ENCODE measurements at places on chromosomes 4 and X. TPM values are rescaled to one million over a fixed set of nuclear protein-coding genes. Genes with fewer than 3 reads are reported as not detected.

GRCh38 chr4:25767877-25768725 lies 94.7 kb downstream of the SEL1L3 start:
- DNase-seq: peak; percentile 22

- no peak for DNase-seq
Measured at GRCh38 chr4:183855323-183856190, 49.5 kb upstream of the STOX2 start.

DNA sequence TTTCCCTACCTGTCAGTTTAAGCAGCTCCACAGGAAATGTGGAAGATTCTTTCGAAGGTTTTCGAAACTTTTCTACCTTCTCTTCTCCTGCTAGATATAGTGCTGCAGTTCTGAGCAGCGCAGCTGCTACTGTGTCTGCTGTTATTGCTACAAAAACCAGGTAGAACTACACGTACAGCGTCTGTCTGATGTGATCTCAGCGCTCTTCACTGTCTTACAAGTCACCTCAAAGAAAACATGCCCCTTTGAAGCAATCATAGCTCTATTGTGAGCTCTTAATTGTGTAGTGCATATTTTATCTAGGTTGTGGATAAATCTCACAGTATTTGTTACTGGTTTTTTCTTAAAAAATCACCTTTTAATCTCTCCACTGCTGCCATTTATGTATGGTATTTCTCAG lies 147.6 kb upstream of the BMPR1B start:
- no peak for DNase-seq

DDX60 gene
- 1.4 TPM for total RNA-seq

MEPE gene
- not detected for total RNA-seq

- DNase-seq: no peak
Measured at GRCh38 chr4:25007598-25007997, 23.1 kb downstream of the LGI2 start.

DNA sequence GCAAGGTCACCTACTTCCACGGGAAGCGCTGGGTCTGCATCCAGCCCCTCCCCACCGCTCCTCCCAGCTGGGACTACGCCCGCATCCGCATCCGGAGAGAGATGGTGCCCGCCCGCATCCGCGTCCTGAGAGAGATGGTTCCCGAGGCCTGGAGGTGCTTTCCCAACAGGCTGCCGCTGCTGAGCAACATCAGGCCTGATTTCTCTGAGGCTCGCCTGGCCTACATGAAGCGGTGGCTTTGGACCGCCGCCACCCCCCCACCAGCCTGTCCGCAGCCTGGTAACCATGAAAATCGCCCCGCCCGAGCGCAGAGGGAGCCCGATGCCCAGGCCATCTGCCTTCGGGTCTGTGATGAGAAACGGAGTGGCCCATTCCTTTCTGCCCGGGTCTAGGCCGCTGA lies 18.1 kb downstream of the CLTRN start:
- DNase-seq: peak; percentile 14

- no peak for DNase-seq
Measured at GRCh38 chr4:83413676-83414075, 41.9 kb downstream of the HELQ start.

DNA sequence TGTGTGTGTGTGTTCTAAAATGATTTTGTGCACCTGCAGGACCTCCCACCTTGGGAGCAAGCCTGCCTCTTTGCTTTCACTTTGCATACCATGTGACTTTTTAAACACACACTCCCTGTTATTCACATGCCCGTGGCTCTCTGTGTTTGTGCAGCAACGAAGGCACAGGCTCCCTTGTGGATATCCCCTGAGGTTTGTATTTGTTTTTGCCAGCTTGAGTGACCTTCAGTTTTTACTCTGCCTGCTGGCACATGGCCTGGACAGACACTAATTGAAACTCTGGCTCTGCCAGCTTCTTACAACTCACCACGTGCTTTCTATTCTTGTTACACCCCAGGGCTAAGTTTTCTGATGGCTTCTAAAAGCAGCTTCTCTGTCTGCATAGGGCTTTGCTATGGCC lies 885.8 kb downstream of the SH3BGRL start:
- no peak for DNase-seq

DNA sequence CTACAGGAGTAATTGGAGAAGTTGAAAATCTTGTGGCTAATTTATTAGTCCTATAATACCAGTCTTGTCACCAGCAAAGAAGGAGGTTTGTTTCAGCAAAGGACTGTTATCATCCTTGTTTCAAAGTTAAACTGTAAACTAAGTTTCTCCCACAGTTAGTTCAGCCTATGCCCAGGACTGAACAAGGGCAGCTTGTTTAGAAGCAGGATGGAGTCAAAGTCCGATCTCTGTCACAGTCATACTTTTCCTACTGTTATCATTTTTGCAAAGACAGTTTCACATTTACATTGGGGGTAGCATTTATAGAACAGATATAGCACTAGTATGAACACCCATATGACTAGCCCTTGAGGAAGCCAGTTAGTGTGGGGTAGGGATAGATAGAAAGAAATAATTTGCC lies 46.4 kb downstream of the AKAP4 start:
- no peak for DNase-seq

ATP6AP2 gene
- total RNA-seq: 22.6 TPM

DNA sequence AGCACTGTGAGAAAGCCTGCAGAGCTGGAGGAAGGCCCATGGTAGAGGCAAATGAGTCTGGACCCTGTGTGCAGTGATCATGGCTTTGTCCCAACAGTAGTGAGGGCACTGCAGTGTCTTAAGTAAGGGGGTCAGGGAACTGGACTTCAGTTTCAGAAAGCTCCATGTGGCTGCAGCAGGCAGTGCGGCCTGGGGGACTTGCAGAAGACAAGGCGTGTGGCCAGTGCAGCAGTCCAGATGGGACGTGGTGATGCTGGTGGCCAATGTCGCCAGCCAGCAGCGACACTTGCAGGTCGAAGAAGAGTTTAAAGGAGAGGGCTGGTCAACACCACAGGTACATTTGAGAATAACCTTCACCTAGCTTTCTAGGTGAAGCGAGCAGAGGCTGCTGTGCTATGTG lies 113.4 kb downstream of the ZNF827 start:
- DNase-seq: no peak

- no peak for DNase-seq
Measured at GRCh38 chr4:85928775-85929591, 430.9 kb downstream of the MAPK10 start.

COX7B2 gene
- not detected for total RNA-seq

DNA sequence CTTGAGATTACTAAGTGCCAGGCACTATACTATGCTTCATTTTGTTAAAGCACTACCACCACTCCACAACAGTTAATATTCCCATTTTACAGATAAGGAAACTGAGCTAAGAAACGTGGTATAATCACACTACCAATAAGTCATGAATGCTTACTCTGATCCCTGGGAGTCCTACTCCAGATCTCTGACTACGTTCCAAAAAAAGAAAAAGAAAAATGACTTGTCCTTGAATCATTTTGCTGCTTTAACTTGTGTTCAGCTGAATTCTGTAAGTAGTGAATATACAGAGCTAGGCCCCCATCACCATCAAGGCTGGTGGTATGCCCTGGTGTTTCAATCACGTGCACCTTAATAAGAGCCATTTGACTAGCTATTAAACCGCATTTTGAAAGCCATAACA lies 39.4 kb downstream of the LDB2 start:
- DNase-seq: no peak

DNA sequence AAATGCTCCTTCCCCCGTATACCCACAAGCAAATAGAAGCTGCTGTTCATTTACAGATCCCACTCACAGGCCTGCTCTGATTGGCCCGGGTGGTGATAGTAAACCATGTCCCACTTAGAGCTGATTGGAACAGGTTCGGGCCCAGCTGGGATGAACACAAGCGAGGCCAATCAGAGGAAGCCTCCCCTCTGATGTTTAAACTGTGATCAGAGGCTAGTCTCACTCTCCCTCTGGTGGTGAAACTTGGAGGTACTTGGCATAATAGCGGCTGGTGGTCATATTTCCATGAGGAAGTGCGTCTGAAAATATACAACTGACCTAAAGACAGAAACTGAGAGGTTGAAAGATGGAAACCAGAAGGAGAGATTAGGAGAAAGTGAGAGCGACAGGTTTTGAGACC lies 51.5 kb upstream of the TRPC3 start:
- DNase-seq: peak; percentile 31

- no peak for DNase-seq
Measured at GRCh38 chrX:31483336-31483735, 411.5 kb upstream of the FTHL17 start.

- DNase-seq: no peak
Measured at GRCh38 chr4:37388681-37389365, 144.3 kb downstream of the NWD2 start.

DNA sequence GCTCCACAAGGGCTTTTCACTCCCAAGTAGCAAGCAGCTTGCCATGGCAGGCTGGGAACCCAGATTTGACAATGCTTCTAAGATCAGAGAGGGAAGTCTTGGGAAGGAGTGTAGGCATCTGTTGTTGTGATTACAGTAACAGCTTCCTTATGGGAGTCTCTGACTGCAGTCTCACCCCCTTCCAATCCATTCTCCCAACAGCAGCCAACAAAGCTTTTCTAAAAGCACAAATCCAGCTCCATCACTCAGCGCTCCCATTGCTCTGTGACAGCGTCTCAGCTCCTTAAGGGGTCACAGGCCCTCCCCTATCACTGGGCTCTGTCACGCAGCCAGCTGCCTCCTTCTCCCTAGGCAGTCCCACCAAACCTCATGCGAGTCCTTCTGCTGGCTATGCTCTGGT lies 7.1 kb downstream of the IGFBP7 start:
- DNase-seq: no peak

DNA sequence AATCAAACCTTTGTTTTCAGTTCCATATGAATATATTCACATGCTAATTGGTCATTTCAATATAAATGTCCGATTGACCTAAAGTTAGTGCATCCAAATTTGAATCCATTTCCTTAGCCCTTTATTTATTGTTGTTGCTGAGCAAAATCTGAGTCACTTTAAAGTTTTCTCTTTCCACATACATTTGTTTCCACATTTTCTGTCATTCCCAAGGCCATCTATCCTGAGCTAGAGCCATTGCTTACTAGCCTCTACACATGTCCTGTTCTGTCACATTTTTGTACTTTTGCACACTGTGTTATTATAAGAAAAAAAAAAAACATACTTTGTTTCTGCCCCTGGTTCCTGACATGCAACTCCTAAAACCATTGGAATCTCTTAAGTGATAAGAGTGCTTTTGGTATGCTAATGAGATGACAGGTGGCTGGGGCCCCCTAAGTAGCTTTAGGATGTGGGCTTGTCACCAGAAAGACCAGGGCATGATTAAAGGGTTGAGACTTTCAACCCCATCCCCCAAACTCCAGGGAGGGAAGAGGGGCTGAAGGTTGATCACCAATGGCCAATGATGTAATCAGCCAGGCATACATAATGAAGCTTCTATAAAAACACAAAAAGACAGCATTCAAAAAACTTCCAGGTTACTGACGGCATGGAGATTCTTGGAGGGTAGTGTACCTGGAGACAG lies 353.3 kb upstream of the MAGEB16 start:
- no peak for DNase-seq

DNA sequence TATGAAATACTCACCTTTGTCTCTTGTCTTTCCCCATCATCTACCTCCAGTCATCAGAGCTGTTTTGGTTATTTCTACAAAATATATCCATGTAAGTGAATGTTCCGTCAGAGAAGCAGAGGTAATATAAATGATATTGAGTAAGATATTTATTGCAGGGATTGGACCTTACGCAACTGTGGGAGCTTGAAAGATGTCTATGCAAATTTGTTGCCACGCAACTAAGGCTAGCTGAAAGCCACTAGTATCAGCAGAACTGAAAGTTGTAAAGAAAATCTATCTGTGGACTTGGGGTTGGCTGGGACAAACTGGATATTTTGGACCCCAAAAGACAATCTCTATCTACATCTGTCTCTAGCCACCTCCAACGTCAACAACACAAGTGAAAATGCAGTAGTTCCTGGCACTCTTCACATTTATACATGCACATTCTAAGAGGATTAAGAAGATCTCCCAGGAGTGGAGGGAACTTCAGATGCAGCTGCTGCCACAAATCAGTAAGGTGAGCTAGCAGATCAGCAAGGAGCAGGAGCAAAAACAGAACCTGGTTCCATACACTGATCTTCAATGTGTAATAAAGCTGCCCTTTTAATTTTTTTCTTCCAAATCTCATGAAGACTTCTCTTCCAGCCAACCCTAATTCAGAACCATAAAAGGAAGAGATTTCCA lies 8.5 kb upstream of the CCSER1 start:
- no peak for DNase-seq

GRCh38 chrX:45592101-45592500 lies 391.4 kb upstream of the DIPK2B start:
- DNase-seq: no peak

DNA sequence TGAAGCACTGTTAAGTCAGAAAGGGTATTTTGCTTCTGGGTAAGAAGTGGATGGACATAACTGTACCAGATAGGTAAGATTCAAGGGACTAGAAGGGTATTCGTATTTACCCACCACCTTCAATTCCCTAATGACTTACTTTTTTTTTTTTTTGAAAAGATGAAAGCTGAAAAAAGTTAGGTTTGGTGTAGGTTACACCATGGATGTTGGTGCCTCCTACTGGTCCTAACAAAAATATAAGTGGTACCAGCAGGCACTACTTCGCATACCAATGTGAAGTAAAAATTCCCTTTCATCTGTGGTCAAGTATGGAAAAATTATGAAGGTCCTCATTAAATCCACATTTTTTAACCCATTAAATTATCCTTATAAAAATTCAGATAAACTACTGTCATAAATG lies 7.2 kb downstream of the ANKRD17 start:
- DNase-seq: no peak

DNA sequence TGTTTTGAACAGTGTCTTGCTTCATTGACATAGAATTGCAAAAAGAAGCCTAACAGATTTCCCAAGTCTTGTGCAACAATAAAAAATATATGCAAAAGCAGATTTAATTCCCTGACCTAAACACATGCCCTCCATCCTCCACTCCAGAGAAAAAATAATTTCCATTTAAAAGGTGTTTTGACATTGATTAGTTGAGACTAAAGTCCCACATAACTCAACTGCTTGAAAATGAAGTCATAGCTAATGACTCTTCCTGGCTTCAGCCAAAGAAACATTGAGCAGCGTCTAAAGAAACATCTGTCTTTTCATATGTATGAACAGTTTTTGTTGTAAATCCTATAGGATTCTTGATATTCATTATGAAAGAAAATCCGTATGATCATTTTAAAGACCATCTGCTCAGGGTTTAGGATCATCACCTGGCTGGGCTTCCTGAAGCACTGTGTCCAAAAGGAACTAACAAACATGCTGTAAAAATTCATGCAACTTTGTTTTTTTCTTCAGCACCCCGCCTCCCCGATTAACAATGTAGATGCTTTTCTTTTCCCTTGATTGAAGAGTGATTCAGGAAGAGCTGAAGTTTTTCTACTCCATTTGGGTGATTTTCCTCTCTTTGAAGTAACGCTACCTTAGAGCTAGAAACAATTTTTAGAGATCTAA lies 273.4 kb downstream of the HS3ST1 start:
- DNase-seq: no peak

GRCh38 chr4:86657910-86658309 lies 63.8 kb downstream of the PTPN13 start:
- no peak for DNase-seq

FGFR3 gene
- 0.22 TPM for total RNA-seq

DNA sequence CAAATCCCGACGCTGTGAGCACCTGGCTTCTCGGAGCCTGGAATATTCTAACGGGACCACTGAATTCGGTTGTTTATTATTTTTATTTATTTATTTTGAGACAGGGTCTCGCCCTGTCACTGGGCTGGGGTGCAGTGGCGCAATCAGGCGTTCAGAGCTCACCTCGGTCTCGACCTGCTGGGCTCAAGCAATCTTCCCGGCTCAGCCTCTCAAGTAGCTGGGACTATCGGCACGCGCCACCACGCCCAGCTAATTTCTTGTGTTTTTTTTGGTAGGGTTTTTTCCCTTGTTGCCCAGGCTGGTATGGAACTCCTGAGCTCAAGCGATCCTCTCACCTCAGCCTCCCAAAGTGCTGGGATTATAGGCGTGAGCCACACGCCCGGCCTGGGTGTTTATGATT lies 21.5 kb upstream of the S100P start:
- no peak for DNase-seq
